ENCODE measurements at places on chromosomes 13 and 19. TPM values are rescaled to one million over a fixed set of nuclear protein-coding genes. Genes with fewer than 3 reads are reported as not detected.

FAAP24 gene
- 6.1 TPM for polyA plus RNA-seq

C1QTNF9 gene
- polyA plus RNA-seq = not detected

MCEMP1 gene
- not detected for polyA plus RNA-seq

HSPBP1 gene
- 75.2 TPM for polyA plus RNA-seq

F10 gene
- not detected for polyA plus RNA-seq

VSTM1 gene
- polyA plus RNA-seq = not detected

ZIK1 gene
- 2.5 TPM for polyA plus RNA-seq

ELAVL3 gene
- polyA plus RNA-seq = not detected

LRG1 gene
- polyA plus RNA-seq = 0.50 TPM

P2RY11 gene
- 7.3 TPM for polyA plus RNA-seq

ZNF737 gene
- 0.63 TPM for polyA plus RNA-seq

DHDH gene
- 0.65 TPM for polyA plus RNA-seq

NFIX gene
- polyA plus RNA-seq = 5.3 TPM

LRRC25 gene
- polyA plus RNA-seq = not detected

WDR87 gene
- polyA plus RNA-seq = not detected

UPK1A gene
- polyA plus RNA-seq = not detected

CALR3 gene
- 0.03 TPM for polyA plus RNA-seq

ZNF681 gene
- 0.42 TPM for polyA plus RNA-seq

CD320 gene
- 73.9 TPM for polyA plus RNA-seq

ZNF234 gene
- polyA plus RNA-seq = 1.2 TPM

COL4A2 gene
- polyA plus RNA-seq = 93.6 TPM

IGSF23 gene
- not detected for polyA plus RNA-seq

PSG6 gene
- not detected for polyA plus RNA-seq
